ENCODE measurements at places on chromosomes 16 and 17.

- DNase-seq: peak; percentile 80
Observed at GRCh38 chr17:6843241-6843880, 11.8 kb upstream of the TEKT1 start.

DNA sequence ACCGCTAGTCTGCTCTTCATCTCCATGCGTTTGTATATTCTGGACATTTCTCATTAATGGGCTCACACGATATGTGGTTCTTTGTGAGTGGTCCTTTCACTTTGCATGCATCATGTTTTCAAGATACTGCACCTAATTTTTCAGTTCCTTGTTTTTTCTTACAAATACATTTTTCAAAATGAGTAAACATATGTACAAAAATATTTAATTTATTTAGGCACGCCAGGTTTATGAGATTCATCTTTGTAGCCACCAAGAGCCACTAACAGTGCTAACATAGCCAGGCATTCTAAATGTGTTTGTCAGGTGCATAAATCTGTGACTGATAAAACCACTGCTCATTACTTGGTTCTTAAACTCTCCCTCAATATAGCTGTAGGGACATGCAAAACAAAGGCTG is 375.3 kb downstream of the WWOX start:
- DNase-seq: no peak

DNA sequence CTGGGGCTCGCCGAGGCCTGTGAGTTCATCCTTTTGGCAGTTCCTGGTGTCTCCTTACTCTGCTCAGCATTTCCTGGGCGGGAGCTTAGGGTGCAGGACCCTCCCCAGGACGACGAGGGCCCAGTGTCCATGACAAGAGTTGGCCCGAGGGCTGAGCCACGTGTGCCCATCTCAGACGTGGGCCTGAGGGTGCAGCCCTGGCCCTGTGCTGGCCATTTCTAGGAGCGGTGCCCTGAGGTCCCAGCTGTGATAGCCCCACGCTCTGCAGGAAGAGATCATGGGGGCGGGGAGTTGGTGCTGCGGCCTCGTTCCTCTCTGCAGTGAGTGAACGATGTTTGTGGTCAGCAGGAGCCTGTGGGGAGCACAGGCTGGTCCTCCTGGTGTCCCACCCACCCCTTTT is 6.0 kb upstream of the MC1R start:
- DNase-seq: no peak

DNA sequence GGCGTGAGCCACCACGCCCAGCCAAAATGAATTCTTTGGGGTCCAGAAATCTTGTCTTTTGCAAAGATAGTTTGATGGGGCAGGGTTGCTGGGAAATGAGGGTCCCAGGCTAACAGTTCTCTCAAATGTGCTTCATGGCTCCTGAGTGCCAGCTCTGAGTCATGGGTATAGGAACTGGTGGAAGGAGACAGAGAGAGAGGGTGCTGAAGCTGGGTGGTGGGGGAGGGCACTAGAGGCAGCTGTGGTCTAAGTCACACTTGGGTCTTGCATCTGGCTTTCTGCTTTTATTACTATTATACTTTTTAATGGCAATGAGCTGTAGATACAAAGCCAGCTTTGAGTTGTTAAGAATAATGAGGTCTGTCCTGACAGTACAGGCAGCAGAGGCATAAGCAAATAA is 54.6 kb downstream of the PRKCA start:
- DNase-seq: no peak

DNA sequence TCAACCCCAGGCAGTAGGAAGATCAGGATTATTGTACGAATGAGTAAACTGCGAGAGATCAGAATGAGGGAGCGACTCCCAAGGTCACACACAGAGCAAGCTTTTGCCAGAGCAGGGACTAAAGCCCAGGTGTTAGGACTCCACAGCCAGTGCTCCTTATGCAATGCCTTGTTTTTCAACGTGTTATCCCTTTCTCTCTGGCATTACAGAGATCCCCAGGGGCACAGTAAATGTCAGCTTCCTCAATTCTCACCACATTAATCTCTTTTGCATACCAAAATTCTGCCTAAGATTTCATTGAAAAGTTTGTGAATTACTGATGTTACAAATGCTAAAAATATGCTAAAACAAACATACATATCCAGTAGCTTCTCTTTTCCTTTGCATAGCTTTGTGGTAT is 68.1 kb upstream of the CES5A start:
- DNase-seq: no peak

DNA sequence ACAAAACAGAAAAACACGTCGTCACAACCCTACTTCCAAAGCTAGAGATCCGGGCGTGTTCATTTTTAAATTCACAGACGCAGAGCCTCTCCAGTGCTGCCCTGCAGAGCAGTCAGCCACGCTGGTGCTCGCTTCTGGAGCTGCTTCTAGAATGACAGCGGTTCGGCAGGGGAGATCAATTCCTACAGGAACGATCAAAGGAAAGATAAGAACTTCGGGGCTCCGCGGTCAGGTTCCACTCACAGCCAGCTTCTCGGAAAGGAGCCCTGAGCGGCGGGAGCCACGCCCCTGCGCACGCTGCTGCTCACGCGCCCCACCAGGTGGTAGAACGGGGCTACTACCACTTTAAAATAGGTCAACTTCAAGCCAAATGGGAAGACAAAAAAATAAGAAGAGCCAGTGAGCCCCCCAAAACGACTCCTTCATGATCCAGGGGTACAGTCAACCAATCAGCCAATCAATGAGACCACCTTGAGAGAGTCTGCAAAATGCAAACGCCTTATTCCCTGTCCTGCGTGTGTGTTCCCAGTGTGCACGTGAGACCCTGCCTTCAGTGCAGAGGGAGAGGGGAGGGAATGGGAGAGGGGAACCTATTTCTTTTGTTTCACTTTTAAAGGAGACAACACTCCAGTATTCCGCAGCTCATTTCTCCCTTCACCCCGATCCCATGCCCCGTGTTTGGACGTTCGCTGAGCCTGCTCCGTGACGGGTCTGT is 209.7 kb downstream of the RBFOX3 start:
- DNase-seq: peak; percentile 22

- peak; percentile 91 for DNase-seq
Observed at GRCh38 chr17:38349097-38349730, 2.4 kb upstream of the SOCS7 start.

DNA sequence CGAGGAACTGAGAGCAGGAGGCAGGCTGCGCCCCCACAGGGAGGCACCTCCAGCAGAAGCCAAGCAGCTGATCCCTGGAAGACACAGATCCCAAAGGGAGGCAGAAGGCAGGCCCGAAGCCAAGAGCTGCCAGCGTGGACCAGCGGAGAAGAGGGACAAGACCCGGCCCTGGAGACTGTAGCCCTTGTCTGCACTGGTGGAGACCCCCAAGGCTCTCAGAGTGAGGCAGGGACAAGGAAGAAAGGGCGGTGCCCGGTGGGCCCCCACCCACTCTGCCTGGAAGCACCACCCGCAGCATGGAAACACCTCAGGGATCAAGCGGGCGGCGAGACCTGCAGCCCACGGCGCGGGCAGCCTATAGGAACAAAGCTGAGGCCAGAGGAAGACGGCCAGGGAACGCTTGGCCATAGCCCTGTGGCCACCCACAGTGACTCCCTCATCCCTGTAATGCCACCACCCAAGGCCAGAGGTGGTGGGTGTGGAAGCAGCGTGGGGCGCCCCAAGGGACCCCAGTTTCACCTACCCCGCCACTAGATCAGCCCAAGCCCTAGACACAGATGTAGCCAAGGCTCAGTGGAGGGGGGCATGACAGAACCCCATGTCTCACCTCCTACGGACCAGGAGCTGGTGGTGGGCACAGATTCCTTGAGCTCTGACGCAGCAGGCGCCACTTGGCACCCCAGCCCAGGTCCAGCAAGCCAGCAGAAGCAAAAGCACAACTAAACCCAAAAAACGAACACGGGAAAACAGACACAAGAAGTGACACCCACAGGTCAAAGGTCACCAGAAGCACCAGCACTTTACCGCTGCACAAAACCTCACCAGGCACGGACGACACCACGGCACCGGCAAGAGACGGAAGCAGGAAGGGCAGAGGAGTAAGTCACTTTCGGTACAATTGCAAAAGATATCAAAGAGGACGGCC is 2.9 kb upstream of the SIRT7 start:
- DNase-seq: no peak

DNA sequence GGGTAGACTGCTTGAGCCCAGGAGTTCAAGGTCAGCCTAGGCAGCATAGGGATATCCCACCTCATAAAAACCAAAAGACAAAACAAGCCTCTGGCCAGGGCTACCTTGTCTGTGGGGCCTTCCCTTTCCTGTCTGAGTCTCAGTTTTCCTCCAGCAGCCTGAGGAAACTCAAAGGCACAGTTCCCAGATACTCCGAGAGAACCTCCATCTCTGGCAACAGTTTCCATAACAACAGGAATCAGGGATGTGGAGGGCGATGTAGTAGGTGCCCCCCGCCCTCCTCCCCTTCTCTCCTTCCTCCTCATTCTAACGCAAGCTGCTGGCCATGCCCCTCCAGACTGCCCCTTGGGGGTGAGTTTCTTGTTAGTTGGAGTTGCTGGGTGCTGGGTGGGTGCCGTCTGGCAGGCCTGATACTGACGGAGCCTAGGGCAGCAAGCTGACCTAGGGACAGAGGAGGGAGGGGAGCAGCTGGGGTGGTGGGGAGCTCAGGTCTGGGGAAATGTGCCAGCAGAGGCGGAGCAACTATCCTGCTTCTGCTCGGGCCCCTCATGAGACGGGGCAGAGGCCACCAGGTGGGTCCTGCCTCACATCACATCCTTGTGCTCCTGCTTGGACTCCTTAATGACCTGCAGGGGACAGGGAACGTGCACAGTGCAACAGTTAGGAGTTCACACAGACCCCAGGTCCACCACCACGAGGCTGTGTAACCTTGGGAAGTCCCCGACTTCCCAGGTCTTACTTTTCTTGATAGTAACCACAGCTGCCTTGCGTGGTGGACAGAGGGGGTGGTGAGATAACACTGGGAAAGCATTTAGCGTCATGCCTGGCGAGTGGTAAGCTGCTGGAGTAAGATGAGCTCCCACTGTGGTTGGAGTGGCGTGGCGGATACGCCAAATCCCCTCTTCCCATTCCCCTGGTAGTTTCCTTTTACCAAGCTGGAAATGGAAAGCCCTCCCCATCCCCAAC is 7.8 kb upstream of the EFTUD2 start:
- peak; percentile 12 for DNase-seq

GRCh38 chr17:61391595-61392291 is 7.9 kb upstream of the TBX2 start:
- no peak for DNase-seq

- DNase-seq: no peak
Observed at GRCh38 chr17:66177048-66177447, 14.9 kb downstream of the CEP112 start.

DNA sequence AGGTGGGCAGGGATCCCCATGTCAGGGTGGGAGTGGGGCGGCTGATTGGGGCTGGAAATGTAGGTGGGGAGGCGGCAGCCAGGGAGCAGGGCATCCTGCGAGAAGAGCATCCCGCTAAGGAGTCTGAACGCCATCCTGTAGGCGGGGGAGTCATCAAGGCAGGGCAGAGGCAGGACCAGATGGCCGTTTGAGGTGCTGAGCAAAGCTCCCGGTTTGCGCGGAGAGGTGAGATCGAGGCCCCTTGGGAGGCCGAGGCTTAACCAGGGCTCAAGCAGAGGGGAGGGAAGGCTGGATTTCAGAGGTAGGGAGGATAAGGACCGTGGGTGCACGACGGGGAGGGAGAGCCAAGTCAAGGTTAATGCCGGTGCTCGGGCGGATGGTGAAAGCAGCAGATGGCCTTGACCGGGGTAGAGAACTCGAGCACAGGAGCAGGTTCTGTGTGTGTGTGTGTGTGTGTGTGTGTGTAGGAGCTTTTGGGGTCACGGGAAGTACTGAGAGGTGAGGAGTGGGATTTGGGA is 472 bp upstream of the NME2 start:
- no peak for DNase-seq

DNA sequence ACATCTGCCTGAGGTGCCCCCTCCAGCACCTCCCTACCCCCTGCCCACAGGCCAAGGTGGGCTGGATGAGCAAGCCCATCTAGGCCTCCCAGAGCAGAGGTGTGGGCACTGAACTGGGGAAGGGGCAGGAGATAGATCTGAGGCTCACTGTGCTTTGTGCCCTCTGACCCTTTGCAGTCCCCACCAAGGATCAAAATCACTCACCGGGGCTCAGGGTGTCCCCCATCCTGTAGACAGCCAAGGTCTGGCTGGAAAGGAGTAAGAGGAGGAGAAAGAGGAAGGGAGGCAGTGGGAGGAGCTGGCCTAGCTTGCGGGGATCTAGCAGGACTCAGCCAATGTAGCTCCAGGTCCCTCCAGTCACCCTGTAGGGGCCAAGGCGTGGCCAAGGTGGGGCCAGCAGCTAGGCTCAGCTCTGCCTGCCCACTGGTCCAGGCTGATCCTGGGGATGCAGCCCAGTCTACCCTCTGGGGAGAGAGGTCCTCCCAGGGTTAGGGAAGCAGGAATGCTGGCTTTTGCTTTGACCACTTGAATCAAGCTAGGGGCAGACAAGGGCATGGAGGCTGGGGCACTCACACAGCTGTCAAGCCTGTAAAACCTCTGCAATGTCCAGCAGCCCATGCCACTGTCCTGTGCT is 1.8 kb downstream of the SLC12A4 start:
- DNase-seq: no peak

DNA sequence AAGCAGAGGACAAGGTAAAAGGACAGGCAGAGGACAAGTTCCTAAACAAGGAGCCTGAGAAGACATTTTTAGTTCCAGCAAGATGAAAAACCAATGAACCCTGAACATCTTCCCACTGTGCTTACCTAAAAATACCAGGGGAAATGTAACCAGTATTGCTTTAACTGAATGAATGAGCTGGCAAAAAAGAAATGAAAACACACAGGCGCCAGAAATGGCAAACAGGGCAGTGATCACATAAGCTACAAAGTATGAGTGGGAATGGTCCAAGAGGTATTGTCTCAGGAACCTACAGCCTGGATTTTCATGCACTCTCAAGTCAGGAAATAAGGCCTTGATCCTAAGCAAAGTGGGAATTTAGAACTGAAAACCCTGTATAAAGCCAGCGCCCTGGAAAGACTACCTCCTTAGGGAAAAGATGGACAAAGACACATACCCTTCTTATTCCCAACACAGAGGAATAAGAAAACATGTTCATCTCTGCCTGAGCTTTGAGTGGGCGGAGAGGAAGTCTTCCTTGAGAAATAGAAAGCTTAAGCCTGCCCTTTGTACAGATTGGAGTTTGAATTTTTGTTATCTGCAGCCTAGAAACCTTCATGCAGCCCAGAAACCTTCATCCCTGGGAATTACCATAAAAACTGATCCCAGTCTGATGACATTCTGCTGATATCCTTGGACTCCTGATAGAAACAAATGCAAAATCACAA is 2.1 kb downstream of the CMTM2 start:
- no peak for DNase-seq
